GM23248 (cell line): ENCODE measurements at places on chromosomes 16 and 17. TPM values are rescaled to one million over a fixed set of nuclear protein-coding genes. Genes with fewer than 3 reads are reported as not detected.
A peak's percentile ranks its signal among the peaks of the same experiment; 100 is the strongest.

ZNF276 gene
- 12.0 and 19.3 TPM in 2 replicates for total RNA-seq

GUCY2D gene
- 0.22 and 0.89 TPM in 2 replicates for total RNA-seq

HSD17B1 gene
- total RNA-seq: 0.76 and 2.3 TPM in 2 replicates

SALL1 gene
- 1.8 and 2.6 TPM in 2 replicates for total RNA-seq

SCIMP gene
- not detected in 2 replicates for total RNA-seq

NEUROD2 gene
- total RNA-seq: not detected in 2 replicates

SLC13A5 gene
- 0.76 TPM in 1 of 2 replicates, not detected in the other for total RNA-seq

SYCE1L gene
- not detected in 2 replicates for total RNA-seq

PPP4C gene
- total RNA-seq: 135 and 168 TPM in 2 replicates

CA7 gene
- total RNA-seq: 0.65 TPM in 1 of 2 replicates, not detected in the other

- no peak overlapping the region for H3K4me3 ChIP-seq
- H3K36me3 ChIP-seq: no peaks in the 10 kb centered on the region
- no peaks in the 10 kb centered on the region; the same call in 1 of the 2 replicates for H3K27me3 ChIP-seq
- DNase-seq: peak; percentile 3
These were observed 32.4 kb upstream of the CDYL2 start for GRCh38 chr16:80836846-80837245.

- H3K27me3 ChIP-seq: no peaks in the 10 kb centered on the region
- H3K27ac ChIP-seq: peak overlapping the region; percentile 86
- peak; percentile 95 for DNase-seq
- peaks cover 43% of the 10 kb centered on the region for H3K36me3 ChIP-seq
- H3K4me3 ChIP-seq: peak overlapping the region; percentile 40
These were observed 5.8 kb downstream of the NUP88 start for GRCh38 chr17:5413682-5414081.

- H3K27ac ChIP-seq: no peak overlapping the region
- no peak for DNase-seq
- H3K36me3 ChIP-seq: peaks cover 48% of the 10 kb centered on the region
- no peaks in the 10 kb centered on the region for H3K27me3 ChIP-seq
- H3K4me3 ChIP-seq: no peak overlapping the region
These were observed 13.9 kb upstream of the CYTH1 start for GRCh38 chr17:78795861-78796516.

- no peaks in the 10 kb centered on the region for H3K4me1 ChIP-seq
- H3K27ac ChIP-seq: no peak overlapping the region
- DNase-seq: no peak
- H3K4me3 ChIP-seq: no peak overlapping the region
- H3K27me3 ChIP-seq: peaks cover 23% of the 10 kb centered on the region
- H3K36me3 ChIP-seq: no peaks in the 10 kb centered on the region
These were observed 47.3 kb upstream of the RBFOX3 start for GRCh38 chr17:79657861-79658810.

DNA sequence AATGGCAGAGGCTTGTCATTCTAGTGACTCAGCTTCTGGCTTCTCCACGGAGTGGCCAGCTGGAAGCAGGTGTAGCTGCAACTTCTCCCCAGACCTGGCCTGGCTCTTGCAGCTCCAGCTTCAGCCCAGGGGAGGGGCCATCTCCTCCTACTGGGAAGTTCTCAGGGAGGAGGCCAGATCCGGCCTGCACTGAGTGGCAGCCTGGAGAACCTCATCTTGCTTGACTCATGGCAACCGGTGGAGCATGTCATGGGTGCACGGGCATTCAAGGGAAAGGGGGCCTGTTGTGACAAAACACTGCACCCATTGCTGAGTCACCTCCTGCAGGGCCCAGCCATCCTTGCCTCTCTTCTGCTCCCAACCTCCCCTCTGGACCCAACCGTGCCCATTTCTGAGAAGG, 273.9 kb upstream of the MAF start:
- H3K27ac ChIP-seq: no peak overlapping the region
- no peaks in the 10 kb centered on the region for H3K4me1 ChIP-seq
- H3K36me3 ChIP-seq: no peaks in the 10 kb centered on the region
- no peak overlapping the region for H3K4me3 ChIP-seq

GRCh38 chr17:49574323-49574781, 1.3 kb upstream of the NXPH3 start:
- H3K36me3 ChIP-seq: no peaks in the 10 kb centered on the region
- H3K27ac ChIP-seq: no peak overlapping the region
- no peak overlapping the region for H3K4me3 ChIP-seq
- H3K4me1 ChIP-seq: no peaks in the 10 kb centered on the region
- 0 out of 2 replicates have a peak, but pooled peaks cover 3% of the 10 kb centered on the region for H3K27me3 ChIP-seq

DNA sequence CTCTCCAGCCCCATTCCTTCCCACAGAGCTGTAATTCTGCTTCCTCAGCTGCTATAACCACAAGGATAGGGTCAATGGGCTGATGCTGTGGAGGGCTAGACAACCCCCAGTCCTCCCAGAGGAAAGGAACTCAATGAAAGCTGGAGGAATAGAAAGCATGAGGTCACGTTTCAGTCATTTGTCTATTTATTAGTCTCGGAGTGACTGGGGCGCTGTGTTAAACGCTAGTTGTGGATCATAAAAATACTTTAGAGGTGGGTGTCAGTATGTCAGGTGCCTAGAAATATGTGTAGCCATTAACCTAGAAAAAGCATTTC, 787 bp upstream of the CCL3L1 start:
- peaks cover 8% of the 10 kb centered on the region for H3K4me1 ChIP-seq
- H3K27ac ChIP-seq: no peak overlapping the region
- H3K27me3 ChIP-seq: no peaks in the 10 kb centered on the region
- H3K36me3 ChIP-seq: no peaks in the 10 kb centered on the region

DNA sequence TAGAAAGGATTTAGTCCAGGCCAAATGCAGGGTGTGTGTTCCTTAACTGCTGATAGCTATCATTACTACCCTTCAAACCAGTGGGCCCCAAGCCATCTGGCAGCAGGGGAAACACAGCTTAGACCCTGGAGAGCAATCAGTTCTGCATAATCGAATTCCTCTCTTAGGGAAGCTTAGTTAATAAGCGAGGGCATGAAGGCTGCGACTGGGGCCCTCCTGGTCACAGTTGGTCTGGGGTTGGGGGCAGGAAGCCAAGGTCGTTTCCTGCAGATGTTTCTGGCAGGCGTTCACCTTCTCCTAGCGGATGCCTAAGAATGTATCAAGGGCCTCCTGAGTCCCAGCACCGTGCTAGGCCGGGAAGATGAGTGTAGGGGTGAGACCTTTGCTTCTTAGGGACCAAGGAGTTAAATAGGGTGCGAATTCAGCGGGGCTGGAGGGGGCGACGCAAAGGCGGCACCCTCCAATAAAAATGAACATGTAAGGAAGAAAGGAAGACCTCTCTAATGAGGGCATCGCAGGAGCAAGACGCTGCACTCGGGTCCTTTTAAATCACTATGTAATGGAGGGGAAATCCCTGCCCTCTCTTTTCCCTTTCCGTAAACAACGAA, 16.5 kb upstream of the EEF2K start:
- peak overlapping the region; percentile 76 for H3K4me3 ChIP-seq
- H3K4me1 ChIP-seq: peaks cover 24% of the 10 kb centered on the region
- peak; percentile 57 for DNase-seq

- no peaks in the 10 kb centered on the region for H3K4me1 ChIP-seq
- H3K4me3 ChIP-seq: no peak overlapping the region
- no peaks in the 10 kb centered on the region for H3K27me3 ChIP-seq
- no peak for DNase-seq
These were observed 25.4 kb upstream of the TOB1 start for GRCh38 chr17:50891577-50891989.

DNA sequence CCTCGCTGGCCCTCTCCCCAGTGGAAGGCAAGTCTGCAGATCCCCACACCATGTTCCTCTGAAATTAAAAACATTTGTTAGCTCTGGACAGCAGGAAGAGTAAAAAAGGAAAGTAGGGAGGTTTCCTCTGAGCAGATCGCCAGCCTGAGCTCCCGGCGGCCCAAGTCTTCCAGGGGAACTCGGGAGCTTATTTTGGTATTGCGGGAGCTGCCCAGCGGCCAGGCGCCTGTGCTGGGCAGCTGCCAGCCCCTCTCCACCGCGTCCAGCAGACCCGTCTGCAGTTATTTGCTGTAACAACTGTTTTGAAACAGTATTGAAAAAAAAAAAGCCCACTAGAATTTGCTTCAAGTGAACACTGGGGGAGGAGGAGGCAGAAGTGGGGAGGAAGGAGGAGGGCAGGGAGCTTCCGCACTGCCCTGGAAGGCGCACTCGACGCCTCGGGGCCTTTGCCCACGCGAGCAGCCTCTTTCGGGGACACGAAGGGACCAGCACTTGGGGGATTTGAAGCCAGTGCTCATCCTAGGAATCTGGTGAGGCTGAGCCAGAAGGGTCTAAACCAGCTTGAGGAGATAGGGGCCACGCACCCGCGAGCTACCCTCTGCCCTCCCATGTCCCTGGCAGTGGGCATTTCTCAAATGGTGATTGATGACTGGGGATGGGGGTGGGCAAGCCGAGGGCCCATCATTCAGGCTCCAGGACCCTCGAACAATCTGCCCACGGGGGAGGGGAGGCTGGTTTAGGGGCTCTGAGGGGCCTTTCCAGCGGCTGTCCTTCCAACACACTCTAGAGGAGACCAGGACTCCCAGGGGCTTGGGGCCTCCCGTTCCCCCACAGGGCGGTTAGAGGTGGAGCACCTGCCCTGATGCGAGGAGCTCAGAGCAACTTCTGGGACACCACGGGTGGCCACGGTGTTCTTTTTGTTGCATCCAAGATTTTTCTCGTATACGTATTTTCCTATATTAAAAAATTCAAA, 3.0 kb upstream of the BAHCC1 start:
- DNase-seq: peak; percentile 69
- H3K4me3 ChIP-seq: peak overlapping the region; percentile 87
- H3K36me3 ChIP-seq: no peaks in the 10 kb centered on the region

DNA sequence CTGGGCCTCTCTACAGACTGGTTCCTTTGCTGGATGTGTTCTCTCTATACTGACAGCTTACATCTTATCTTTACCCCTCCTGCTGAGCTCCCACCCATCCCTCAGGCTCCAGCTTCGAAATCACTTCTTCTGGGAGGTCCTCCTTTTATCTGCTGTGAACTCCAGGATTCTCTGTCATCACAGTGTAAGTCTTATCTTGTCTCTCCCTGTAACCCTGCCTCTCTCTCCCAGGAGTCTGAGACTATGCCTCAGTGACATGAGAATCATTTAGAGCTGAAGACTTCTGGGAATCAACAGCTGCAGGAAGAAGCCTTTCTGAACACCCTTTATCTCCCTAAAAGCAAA, 148.1 kb upstream of the HS3ST3A1 start:
- H3K27me3 ChIP-seq: no peaks in the 10 kb centered on the region
- H3K27ac ChIP-seq: no peak overlapping the region
- no peak for DNase-seq
- H3K4me1 ChIP-seq: peaks cover 8% of the 10 kb centered on the region; the same call in 1 of the 2 replicates
- H3K36me3 ChIP-seq: no peaks in the 10 kb centered on the region

- peaks cover 8% of the 10 kb centered on the region for H3K4me1 ChIP-seq
- DNase-seq: no peak
- no peaks in the 10 kb centered on the region for H3K27me3 ChIP-seq
- no peak overlapping the region for H3K4me3 ChIP-seq
- no peak overlapping the region for H3K27ac ChIP-seq
These were observed 15.6 kb downstream of the PDK2 start for GRCh38 chr17:50110591-50111349.

DNA sequence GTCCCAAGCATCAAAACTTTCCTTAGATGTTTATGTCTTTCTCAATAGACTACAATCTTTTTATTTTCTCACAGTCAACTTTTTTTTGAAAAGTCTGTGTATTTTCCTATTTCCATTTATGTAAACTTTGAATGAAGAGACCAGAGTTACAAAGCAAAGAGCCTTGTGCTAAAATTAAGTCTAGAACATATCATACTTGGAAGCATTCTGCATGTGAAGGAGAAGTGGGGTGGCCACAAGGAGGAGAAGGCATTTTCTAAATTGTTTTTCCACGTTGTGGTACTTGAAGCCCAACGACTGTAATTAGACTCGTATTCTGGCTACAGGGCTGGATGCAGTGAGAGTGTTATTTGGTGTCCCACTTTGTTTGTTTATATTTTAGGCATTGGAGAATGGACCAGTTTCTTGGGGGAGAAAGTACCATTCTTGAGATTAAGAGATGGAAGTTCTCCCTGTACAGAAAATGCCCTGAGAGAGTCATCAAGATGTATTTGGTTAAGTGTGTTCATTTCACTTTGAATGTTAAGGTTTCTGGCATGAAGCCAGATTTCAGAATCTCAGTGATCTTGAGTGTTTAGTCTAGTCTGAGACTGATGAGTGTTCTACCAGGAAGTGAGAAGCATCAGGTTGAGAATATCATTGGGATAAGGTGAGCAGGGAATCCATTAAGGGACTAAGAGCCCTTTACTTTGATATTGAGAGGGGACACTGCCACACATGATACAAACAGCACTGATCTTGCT, 71.6 kb downstream of the MAP2K6 start:
- no peaks in the 10 kb centered on the region for H3K4me1 ChIP-seq
- no peak overlapping the region for H3K27ac ChIP-seq
- H3K36me3 ChIP-seq: no peaks in the 10 kb centered on the region
- H3K4me3 ChIP-seq: no peak overlapping the region

- no peak overlapping the region for H3K27ac ChIP-seq
- no peaks in the 10 kb centered on the region for H3K4me1 ChIP-seq
- DNase-seq: no peak
- H3K36me3 ChIP-seq: no peaks in the 10 kb centered on the region
These were observed 151.5 kb downstream of the LGALS9B start for GRCh38 chr17:20315821-20316220.

GRCh38 chr16:55078699-55079410, 148.2 kb downstream of the IRX5 start:
- H3K4me3 ChIP-seq: no peak overlapping the region
- no peak overlapping the region for H3K27ac ChIP-seq
- no peak for DNase-seq
- H3K27me3 ChIP-seq: peaks cover 6% of the 10 kb centered on the region
- no peaks in the 10 kb centered on the region for H3K4me1 ChIP-seq

DNA sequence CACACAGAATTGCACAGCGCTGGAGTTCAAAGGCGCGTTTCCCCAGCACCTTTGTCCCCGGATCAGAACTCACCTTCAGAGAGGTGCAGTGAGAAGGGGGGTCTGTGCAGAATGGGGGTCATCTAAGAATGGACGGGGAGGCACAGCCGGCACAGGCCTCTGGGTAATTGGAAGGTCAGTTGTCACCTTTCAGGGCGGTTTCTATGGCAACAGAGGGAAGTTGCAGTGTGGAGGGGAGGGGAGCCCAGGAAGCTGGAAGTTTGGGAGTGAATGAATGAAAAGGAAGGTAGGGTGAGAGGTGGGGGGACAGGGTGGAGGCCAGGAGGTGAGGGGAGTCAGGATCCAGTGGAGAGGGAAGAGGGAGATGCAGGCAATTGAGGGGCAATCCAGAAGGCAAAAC, 12.4 kb upstream of the KCNG4 start:
- peaks cover 47% of the 10 kb centered on the region for H3K27me3 ChIP-seq
- DNase-seq: no peak
- H3K4me1 ChIP-seq: peaks cover 5% of the 10 kb centered on the region; the same call in 1 of the 2 replicates

DNA sequence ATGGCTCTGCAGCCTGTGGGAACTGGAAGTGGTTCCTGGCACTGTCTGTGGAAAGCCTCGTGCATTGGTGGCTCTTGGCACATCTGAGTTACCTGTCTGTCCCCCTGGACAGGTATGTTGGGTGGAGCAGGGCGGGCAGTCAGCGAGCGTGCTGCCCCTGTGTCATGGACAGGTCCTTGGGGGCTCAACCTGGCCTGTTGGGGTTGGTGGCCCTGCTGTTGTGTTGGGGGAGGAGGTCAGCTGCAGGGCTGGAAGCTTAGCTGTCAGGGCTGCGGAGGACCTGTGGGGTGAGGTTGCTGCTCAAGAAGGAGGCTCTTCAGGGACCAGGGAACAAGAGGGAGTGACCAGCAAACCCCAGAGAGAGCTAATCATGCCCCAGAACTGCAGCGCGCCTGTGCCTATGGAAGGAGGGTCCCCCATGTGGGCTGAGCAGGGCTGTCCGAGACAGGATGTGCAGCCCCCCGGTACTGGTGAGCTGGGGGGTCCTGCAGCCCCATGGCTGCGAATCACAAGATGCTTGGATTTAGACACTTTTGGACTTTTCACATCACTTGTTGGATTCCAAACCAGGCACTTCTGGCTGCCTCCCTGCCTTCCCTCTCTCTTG, 7.2 kb downstream of the NKD1 start:
- H3K4me1 ChIP-seq: no peaks in the 10 kb centered on the region
- no peak overlapping the region for H3K4me3 ChIP-seq
